Inflammatory macrophage (primary cell): ENCODE measurements at places on chromosomes 13 and 19.

DNA sequence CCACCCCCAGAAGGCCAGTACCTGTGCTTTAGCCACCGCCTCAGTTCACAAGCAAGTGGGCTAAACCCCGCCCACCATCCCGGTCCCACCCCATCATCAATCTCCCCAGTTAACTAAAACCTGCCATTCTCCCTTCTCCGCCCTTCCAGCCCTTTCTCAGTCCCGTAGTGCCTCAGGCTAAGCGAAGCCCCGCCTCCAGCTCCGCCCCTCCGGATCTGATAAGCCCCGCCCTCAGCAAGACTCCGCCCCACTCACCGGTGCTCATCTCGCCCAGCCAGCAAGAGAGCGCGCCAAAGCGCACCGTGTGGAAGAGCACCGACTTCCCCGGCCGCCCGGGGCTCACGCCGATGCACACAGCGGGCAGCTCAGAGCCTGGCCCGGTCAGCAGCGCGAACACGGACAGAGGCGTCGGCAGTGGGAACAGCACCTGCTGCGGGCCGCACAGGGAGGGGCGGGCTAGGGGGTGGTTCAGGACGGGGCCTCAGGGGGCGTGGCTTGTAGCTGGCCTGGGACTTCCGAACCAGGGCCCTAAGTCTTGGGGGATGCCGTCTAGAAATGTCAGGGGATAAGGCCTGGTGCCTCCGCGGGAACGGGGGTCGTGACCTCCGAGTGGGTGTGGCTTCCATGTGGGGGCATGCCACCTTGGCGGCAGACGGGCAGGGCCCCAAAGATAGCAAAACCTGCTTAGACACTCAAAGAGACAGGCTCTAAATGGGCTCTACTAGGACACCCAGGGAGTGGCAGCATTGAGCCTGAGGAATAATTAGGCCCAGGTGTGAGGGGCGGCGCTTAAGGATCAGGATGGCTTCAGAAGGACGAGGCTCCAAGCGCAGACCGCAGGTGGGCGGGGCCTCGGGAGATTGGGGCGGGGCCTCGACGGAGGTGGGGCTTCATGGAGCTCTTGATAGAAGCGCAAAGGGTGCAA is 21.4 kb downstream of the MAP4K1 start:
- DNase-seq = no peak

GRCh38 chr19:8528500-8528899 is 14.5 kb upstream of the ZNF414 start:
- no peak for DNase-seq

DNA sequence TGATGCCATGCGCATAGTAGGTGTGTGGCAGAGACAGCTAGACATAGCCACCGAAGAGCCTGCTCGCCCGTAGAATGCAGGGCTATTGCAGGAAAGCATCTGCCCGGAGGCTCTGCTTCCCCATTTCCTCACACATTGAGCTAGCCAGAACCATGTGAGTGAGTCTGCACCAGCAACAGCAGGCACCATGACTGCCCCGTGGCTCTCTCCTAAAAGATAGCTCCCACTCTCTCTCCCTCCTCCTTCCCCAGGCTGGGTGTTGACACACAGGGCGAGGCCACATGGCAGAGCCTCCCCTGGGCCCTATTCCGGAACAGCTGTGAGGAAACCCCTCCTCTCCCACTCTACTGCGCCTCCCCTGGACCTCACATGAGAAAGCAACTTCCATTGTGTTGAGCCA is 52.3 kb upstream of the ATP12A start:
- peak; percentile 69 for DNase-seq

DNA sequence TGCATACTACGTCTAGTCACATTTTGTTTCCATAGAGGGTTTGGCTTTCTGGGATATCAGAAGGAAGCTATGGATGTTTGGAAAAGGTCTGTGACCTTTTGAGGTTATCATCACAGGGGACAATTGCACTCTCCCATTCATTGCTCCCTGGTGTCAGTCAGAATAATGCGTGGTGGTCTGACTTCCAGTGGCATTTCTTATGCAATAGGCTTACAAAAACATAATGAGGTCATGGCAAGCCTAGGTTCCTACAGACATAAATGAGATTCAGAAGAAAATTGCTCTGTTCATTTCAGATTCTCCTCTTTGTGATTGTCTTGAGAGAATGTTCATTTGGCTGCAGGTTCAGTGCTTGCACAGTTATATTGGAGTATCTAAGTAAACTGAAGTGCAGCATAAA is 54.6 kb downstream of the ARHGAP35 start:
- DNase-seq = peak; percentile 19

DNA sequence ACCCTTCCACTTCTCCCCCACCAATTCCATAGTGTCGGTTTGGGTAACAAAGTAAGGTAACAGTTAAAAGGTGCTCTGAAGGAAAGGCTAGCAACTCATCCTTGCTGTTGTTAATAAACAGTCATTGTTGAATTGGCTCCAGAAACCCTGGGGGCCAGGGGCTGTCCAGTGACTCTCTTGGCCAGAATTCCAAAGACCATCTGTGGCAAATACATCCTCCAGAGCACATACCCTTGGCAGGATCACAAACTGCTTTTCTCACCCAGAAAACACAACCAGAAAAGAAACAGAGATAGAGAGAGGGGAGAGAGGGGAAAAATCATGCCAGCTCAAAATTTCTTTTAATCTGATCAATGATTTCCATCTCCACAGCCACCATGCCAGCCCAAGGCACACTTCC is 22.1 kb downstream of the CACNA1A start:
- DNase-seq = no peak

- no peak for DNase-seq
These were observed 103.1 kb downstream of the RAP2A start for GRCh38 chr13:97537110-97537509.

- DNase-seq = no peak
These were observed 122.5 kb downstream of the STK24 start for GRCh38 chr13:98454389-98454881.

GRCh38 chr13:67854990-67855389 is 624.9 kb upstream of the PCDH9 start:
- no peak for DNase-seq

DNA sequence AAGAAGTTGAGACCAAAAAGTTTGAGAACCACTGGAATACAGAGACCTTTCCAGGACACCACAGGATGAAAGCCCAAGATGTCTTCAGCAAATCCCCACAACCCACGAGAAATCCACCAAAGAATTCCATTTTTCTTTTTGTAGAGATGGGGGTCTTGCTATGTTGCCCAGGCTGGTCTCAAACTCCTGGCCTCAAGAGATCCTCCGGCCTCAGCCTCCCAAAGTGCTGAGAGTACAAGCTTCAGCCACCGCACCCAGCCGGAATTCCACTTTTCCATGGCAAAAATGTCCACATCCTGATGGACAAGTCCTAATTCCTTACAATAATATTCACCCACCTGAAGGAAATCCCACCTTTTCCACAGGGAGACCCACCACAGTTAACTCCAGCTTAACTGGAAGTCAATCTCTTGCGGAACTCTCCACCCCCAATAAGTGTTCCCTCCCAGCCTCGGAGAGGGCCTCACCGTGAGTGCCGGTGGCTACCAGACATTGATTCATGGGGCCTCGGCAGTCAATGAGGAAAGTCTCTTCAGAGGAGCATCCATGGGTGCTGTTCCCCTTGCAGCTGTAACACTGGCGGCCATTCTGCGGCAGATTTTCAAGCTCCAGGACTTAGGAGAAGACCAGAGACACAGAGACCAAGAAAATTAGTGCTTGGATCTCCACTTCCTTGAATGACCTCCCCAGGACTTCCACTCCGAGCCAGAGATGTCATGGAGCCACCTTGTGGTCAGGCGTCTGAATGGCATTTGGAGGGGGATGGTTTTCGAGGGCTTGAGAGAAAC is 12.3 kb upstream of the CADM4 start:
- DNase-seq = peak; percentile 54

GRCh38 chr19:3776479-3777040 is 4.5 kb upstream of the RAX2 start:
- DNase-seq = no peak

DNA sequence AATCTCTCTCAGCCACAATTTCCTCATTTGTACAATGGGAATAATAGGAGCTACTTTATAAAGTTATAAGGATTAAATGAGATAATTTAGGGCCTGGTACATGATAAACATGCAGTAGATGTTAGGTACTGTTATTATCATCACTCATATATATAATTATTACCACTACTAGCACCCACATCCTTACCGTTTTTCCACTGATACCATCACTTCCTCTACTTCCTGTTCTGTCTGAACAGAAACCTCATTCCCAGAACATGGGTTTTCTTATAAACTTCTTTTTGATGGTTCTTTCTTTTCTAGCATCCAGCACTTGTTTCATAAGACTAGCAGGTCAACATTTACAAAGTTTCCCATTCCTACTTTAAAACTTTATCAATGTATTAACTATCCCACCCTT is 6.3 kb downstream of the CDADC1 start:
- no peak for DNase-seq

DNA sequence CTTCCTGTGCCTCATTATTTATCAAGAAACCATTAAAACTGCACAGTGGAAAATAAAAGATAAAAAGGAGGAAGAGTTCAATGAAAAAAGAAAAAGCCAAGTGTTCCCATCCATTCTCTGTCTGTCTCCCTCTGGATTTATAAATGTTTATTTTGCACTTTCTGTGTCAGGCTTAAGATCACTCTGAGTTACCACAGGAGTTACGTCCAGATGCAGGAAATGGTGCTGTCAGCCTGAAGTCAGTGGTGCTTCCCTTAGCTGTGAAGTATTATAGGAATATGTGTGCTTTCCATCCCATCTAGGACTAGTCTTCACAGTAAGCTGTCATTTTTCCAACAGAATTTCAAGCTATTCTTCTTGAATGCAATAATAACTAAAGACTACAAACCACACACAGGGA is 420.2 kb downstream of the KCTD12 start:
- DNase-seq = no peak

- DNase-seq = no peak
These were observed 50.4 kb downstream of the NUFIP1 start for GRCh38 chr13:44938854-44939253.
